Stimulated activated CD8-positive, alpha-beta memory T cell treated with anti-CD3 and anti-CD28 coated beads, Interleukin-7, amount 100 ng/mL, for 1 hour (primary cell): ENCODE measurements at places on chromosomes 3 and 15.

GRCh38 chr3:37096975-37097374, 77.4 kb downstream of the LRRFIP2 start:
- no peak for DNase-seq

- DNase-seq = no peak
Observed at GRCh38 chr3:39118079-39118478, 10.6 kb downstream of the TTC21A start.

DNA sequence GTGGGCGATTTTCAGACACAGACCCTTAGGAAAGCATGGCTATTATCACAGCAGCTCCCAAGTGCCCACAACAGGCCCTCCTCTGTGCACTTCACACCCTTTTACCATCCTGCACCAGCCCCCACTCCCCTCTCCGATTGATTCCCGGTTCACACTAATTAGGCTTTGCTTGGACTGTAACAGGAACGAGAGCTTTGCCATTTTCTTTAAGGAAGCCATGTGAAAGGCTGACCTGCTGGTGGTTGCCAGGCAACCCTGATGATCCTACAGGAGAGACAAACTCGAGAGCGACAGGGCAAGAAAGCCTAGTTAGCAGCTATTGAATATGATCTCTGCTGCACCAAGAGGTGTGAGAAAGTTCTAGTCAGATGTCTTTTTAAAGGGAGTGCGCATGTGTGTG, 28.2 kb upstream of the DET1 start:
- DNase-seq = no peak

- no peak for DNase-seq
Observed at GRCh38 chr3:108953210-108953609, 469 bp downstream of the GUCA1C start.

DNA sequence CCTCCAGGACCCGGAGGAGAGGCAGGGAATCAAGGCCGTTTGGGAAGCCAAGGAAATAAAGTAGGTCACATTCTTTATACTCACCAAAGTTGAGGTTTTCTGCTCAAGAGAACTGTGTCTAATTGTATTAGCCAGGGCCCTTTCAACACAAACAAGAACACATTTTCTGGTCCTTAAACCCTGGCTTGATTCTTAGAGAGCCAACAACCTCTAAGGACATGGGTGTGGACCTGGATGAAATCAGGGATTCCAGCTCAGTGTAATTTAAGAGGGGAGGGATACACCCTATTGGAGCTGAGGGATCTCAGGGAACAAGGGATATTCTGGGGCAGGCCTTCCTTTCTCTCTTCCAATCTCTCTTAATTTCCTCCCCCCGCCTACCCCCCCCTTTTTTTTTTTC, 104.8 kb downstream of the COL6A6 start:
- DNase-seq = no peak

GRCh38 chr15:72155003-72155621, 36.9 kb downstream of the SENP8 start:
- DNase-seq = no peak

DNA sequence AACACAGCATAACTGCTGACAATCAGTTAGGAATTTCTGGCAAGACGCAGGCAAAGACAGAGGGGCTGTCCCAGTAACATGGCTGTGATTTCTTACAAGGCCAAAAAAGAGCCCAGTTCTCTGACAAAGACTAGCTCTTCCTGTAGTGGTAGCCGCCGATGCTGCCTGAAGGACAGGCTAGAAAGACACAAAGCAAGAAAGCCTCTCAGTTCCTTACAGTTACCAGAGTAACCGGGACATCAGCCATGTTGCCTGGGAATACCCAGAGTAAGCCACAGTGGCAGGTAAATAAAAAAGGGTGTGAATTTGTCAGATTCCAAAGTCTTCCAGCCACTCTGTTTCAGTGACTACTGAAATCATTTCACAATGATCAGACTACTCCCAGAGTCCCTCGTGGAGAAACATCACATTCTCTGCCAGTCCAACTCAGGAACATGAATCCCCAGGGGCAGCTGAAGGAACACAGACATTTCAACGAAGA, 493.6 kb upstream of the ADAMTS9 start:
- no peak for DNase-seq

- no peak for DNase-seq
Observed at GRCh38 chr15:49418811-49419210, 4.2 kb upstream of the FGF7 start.

GRCh38 chr3:159229116-159229680, 427.3 kb downstream of the MFSD1 start:
- DNase-seq = no peak

GRCh38 chr3:180543877-180544276, 58.1 kb upstream of the TTC14 start:
- no peak for DNase-seq

DNA sequence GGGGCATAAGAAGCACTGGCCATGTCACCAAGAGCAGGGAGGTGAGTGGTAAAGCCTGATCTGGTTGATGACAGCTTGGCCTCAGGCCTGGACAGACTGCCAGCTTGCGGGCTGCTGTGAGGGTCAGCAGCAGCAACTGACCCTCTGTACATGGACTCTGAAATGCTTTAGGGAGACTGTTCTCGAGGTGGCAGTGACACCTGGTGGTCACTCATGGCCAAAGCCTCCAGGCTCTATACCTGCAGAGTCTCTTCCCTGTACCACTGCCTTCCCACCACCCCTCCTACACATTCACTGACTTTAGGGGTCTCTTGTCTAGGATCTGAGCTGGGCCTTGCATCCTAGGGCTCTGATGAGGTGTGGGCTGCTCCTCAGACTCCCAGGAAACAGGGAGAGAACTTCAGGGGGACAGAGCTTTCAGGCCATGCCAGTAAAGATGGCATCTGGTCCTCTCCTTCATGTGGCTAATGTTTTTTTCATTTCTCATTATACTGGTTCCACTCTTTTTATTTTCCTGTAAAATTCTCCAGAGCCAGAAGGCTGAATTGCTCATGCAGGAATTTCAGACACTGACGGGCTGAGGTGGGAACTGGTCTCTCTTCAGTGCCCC, 17.2 kb upstream of the TIMP4 start:
- DNase-seq = no peak

- DNase-seq = no peak
Observed at GRCh38 chr15:52076889-52077781, 35.4 kb downstream of the BCL2L10 start.

GRCh38 chr3:188664795-188665194, 507.0 kb upstream of the TPRG1 start:
- no peak for DNase-seq

- no peak for DNase-seq
Observed at GRCh38 chr15:82531496-82532382, 8.5 kb downstream of the RPS17 start.

- no peak for DNase-seq
Observed at GRCh38 chr3:184795522-184796190, 16.3 kb upstream of the VPS8 start.

- DNase-seq = no peak
Observed at GRCh38 chr15:82828075-82828474, 18.6 kb downstream of the WHAMM start.

- no peak for DNase-seq
Observed at GRCh38 chr15:60316961-60317360, 80.8 kb downstream of the ANXA2 start.

DNA sequence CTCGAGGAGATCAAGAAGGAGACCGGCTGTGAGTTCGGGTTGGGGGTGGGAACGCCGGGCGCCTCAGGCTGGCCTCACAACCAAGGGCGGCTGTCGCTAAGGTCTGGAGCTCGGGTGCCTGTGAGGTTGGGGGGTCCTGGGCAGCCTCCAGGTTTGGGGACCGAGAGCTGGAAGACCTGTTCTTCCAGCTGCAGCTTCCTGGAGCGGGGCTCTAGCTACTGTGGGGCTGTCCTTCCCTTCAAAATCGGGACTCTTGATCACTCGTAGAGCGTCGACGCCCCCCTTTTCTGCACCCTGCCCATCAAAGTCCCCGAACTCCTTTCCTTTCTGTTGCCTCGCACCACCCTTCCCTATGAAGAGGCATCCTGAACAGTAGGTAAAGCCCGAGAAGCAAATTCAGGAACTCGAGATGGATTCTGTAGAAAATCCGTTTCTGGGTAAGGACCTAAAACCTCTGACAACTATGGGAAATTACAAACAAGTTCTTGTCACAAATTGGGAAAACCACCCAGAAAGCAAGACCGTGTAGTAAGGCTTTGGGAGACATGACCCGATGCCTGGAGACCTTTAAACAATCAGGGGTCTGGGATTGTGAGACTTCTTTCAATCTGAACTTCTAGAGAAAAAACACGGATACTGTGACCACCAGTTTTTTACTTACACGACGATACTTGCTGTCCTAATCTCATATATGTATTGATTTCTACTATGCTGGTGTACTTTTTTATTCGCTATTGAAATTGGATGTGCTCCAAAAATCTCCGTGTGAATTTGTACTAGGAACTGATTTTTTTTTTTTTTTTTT, 556 bp downstream of the CHP1 start:
- DNase-seq = no peak

GRCh38 chr3:36548712-36549111, 168.4 kb downstream of the STAC start:
- DNase-seq = no peak

DNA sequence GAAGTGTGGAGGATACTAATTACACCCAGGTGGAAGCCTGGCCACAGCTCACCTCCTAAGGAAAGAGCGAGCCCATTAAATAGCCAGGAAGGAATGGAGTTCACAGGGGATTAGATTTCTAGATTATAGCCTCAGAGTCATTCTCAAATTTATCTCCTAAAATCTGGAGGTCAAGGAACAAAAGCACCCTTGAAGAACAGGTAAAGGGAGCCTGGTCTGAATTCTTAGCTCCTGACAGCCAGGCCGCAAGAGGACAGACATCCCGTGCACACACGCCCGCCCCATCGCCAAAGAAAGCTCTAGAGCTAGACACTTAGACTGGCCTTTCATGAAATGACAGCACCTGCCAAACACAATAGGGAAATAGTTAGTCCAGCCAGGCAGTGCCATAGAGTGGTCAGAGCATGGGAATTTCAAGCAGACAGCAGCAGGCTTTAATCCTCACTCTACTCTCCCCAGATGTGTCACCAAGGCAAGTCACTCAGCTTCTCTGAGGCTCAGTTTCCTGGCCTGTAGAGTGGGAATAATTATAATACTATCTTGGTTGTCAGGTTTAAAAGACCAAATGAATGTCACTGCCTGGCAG, 59.2 kb downstream of the LIPC start:
- DNase-seq = no peak

DNA sequence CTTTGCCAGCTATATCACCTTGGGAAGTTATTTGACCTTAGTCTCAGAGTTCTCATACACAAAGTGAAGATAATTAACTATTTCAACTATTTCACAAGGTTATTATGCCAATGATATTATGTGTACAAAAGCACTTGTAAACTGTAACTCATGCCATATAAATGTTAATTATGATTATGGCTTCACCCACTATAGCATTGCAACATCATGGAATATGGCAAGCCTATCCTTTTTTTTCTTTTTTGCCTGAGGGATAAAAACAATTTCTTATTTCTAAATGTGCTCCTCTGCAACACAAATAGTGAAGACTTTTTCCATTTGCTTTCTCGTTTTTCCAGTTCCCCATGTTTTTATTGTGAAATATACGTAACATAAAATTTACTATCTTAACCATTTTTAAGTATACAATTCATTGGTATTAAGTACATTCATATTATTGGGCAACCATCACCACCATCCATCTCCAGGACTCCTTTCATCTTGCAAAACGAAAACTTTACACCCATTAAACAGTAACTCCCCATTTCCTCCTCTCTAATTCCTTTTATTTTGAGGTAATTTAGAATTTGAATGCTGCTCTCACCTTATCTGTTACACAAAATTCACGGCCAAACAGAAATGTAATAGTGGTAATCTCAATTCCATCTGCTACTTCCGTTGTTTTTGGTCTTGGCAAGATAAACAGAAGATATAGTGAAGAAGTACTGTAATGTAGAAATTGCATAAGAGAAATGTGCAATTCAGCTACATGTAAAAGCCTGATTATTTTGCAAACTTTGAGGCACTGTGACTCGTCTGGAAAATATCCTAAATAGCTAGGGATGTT, 46.3 kb downstream of the NANOGP8 start:
- no peak for DNase-seq

- DNase-seq = no peak
Observed at GRCh38 chr15:39216816-39217215, 364.1 kb upstream of the THBS1 start.

DNA sequence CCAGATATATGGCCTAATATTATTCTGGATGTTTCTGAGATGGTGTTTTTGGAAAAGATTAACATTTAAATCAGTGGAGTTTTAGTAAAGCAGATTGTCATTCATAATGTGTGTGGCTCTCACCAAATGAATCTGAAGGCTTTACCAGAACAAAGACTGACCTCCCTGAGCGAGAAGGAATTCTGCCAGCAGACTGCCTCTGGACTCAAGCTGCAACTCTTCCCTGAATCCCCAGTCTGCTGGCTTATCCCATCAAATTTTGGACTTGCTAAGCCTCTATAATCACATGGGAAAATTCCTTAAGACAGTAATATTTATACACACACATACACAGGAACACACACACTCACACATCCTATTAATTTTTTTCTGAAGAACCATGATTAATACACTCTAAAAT, 102.3 kb downstream of the FAM174B start:
- no peak for DNase-seq

GRCh38 chr15:54789376-54789775, 407.4 kb downstream of the RSL24D1 start:
- no peak for DNase-seq

DNA sequence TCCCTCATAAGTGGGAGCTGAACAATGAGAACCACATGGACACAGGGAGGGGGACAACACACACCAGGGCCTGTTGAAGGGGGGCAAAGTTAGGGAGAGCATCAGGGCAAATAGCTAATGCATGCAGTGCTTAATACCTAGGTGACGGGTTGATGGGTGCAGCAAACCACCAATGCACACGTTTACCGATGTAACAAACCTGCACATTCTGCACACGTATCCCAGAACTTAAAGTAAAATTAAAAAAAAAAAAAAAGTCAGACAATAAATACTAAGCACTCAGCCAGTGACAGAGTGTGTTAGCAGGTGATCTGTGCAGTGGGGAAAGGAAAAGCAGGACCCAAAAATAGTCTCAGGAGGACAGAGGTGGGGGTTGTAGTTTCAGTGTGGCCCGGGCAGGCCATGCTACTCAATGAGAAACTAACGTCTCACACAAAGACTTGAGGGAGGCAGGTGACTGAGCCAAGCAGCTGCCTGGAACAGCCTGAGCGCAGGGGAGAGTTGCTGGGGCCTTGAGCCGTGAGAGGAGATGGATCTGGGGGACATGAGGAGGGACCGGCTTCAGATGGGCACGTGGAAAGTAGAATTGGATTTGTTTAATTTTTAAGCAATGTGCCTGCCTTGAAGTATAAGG, 18.4 kb downstream of the ANKDD1A start:
- no peak for DNase-seq
